Substantia nigra (tissue), 51 donors: ENCODE measurements at places on chromosomes 6 and 20.

DNA sequence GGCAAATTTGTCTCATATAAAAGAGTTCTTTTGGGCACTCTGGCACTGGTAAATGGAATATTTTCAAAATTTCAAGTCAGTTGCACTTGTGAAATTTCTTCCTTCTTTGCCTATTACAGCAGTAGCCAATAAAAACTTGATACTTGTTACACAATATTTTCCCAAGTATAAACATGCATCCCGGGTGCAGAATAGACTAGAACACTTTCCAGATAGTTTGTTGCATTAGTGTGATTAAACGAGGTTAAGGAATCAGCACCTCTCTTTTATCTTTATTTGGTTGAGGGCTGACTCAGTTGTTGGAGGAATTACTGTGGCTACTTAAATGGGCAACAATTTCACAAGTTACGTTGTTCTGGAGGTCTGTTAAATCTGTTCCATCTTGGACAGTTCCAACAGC lies 467.5 kb downstream of the CDKAL1 start:
- no peak for DNase-seq

DNA sequence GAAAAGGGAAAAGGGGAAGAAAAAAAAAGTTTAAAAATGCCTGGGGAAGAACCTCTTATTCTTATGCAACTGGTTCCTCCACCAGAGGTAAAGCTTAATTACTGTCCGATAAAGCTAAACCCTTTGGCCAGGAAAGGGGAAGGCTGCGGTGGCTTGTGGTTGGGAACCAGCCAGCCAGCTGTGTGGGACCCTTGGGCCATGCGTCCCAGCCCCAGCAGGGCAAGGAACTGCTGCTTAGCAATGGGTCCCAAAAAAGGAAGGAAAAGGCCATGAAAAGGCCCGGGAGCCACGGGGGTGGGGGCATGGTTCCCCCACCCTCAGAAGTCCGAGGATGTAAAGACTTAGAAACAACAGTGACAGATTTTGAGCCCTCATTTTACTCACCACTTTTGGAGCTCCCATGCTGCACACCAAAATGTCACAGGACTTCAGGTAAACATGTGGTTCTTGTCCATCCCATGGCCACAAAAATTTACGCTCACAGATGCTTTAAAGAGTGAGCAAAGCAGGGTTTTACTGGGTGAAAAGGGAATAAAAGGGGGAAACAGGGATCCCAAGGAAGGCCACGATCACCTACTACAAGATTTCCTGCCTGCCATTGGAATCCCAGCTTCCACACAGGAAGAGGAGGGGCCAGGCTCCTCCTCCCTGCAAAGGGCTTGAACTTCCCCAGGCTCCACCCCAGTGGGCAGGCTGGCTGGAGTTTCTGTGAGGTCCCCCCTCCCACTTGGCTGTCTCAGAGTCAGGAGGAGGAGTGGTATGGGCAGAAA lies 1234.7 kb upstream of the GJE1 start:
- DNase-seq = no peak

DNA sequence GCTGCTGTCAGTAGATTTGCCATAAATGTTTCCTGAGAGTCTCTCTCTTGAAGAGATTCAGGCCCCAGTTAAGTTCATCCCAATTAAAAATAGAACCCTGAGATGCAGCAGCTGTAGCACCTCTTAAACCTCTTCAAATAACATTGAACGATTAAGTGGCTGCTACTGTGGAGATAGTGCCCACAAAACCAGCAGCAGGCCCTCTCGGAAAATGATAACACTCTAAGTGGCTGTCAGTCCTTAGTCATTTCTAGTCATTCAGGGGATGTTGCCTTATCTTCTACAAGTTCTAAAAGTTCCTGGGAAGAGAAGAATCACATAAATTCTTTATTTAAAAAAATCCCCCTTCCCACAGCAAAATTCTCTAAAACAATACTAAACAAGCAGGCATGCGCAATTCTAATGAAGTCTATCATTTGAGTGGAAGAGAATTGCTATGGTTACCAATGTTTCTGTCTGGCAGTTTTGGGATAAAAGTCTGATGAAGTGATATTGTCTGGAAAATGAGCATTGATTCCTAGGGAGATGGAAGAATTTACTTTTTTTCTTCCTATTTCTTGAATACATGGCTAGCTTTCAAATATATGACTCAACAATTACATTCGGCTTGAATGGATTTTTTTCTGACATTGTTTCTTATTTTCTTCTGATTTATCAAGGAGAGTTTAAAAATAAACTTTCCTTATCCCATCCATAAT lies 131.9 kb downstream of the TRMT11 start:
- no peak for DNase-seq

GRCh38 chr6:156953479-156954146 lies 176.4 kb downstream of the ARID1B start:
- DNase-seq = no peak

- DNase-seq = no peak
Measured at GRCh38 chr6:145809211-145809610, 5.4 kb downstream of the FBXO30 start.

DNA sequence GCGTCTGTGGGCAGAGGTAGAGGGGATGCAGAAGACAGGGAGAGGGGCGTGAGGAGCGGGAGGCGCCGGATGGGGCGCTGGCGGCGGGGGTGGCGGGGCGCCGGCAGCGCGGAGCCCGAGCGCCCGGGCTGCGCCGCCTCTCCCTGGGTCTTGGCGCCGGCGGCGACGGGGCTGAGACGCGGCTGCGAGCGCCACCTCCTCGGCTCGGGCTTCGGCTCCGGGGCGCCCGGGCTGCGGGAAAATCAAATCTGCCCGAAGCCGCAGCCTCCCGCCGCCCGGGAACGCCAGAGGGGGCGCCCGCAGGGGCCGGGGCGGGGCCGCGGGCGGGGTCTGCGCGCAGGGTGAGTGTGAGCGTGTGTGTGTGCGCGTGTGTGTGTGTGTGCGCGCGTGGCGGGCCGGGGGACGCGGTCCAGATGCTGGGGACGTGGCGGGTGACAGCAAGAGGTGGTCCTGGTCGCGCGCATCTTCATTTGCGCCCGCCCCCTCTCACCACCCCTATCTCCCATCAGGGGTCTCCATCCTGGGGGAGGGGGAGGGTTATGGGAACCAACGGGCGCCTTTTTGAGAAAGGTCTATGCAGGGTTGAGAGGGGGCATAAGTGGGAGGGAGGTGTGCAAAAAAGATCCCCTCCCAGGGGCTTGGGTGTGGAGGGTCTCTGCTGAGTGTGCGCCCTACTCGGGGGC lies 646 bp upstream of the CPNE5 start:
- DNase-seq = no peak

GRCh38 chr20:49699200-49699992 lies 14.3 kb downstream of the B4GALT5 start:
- DNase-seq = no peak

DNA sequence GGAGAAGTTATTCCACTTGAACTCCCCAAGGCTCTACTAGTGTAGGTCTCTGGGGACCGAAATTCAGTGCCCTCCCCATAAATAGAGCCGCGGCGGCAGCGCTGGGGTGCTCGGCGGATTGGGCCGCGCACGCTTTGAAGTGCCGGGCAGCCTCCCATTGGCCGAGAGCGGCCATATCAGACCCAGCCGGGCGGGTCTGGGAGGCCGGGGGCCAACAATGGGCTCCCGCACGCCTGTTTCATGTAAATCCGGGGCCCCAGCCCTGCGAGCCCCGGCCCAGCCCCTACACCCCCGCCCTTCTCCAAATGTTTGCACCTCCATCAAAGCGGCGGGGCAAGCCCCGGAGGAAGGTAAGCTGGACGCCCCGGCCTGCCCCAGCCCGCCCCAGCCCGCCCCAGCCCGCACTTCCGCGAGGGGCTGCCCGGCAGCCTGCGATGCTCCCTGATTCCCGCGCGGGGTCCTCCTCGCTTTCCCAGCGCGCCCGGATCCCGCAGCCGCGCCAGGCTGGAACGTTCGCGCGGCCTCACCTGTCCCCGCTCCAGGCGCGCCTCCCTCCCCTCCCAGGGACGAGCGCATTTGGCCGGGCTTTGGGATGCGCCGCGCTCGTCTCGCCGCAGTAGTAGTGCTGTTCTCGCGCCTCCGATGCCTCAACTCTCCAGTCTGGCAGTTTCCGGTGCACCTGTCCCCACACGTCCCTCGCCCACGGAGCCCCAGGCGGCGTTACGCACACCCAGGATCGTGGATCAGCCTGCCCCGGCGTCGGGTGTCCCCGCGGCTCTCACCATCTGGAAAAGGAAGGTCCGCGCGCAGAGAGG lies at the start of gene TBXT:
TSS of gene TBXT (minus strand) at position 51 of the 815 bp plus-strand sequence. CDS start 260 bp downstream, outside the sequence.
- DNase-seq = no peak

DNA sequence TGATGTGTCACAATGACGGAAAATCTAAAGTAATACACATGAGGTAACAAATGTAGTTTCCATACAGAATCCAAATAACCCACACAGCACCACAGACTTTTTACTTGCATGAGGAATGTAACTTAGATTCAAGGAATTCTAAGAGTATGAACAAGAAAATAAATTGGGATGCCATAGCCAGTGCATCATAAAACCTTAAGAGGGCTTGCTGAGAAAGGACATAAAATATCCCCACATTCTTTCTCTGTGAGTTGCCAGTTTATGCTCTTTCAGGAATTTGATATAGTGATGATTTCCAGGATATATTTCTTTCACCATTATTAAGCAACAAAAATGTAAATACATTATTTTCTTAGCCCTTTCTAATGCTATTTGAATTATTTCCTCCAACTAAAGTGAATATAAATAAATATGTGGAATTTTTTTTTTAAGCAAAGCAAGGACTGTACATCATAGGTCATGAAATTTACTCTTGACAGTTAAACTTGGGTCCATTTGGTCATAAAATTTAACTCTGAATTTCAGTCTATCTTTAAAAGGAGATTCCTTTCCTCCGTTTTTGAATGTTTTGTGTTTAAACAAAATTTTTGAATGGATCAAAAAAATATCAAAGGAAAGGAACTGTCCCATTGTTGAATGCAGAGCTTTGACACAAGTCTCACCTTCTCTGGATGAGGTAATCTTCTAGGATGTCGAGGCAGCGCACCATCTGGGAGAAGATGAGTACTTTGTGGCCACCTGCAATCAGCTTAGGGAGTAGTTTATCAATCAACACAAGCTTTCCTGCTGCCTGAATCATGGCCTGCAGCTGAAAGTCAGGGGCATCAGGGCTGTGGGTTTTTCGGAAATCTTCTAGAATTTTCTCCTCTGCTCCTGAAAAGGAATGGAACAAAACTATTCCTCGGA lies 116.3 kb upstream of the EMILIN3 start:
- DNase-seq = no peak

DNA sequence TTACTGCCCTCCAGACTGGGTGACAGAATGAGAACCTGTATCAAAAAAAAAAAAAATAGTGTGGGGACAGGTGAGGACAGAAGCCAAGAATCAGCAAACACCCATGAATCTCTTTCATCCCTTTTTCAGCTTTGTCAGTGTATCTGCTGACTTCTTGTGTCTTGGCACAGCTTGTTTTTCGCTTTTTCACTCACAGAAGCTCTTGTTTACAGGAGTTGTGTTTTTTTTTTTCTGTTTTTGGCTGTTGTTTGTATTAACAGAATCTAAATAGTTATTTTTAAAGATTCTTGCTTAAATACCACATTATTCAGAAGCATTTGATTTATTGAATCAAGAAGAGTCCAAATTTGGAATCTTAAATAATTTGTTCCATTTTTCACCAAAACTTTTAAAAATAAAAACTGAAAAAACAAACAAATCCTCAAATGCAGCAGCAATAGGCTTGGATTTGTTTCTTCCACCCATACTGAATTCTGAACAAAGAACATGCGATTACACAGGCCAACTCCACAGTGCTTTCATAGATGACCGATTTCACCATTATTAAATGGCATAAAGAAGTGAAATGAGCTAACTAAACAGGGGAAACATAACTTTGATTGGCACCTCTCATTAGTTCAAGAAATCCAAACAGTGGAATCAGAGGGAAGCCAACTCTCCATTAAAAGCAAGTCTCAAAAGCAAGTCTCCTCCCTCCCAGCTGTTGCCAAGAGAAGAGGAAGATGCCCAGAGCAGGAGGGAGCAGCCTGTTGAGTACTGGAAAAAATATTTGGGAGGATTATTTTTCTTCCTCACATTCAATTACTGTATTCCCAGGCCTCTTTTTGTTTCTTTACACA lies 27.2 kb upstream of the GPR63 start:
- DNase-seq = no peak

GRCh38 chr6:142381845-142382378 lies 80.1 kb downstream of the ADGRG6 start:
- no peak for DNase-seq

DNA sequence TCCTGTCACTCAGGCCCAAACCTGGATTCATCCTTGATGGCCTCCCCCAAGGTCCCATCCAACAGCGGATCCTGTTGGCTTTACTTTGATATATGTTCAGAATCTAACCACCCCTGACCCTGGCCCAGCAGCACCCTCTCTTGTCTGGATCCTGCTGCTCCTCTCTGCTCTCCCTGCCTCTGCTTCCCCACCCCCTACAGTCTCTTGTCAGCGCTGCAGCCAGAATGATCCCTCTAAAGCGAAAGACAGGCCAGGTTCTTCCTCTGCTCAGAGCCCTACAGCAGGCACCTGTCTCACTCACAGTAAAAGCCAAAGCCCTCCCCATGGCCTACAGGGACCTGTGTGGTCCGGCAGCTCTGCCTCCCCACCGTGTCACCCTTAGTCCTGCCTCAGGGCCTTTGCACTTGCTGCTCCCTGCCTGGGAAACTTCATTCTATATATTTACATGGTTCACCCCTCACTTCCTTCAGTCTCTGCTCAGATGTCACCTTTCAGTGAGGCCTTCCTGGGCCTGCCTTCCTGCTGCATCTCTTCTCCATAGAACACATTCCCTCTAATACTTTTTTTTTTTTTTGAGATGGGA lies 37.4 kb upstream of the KCNB1 start:
- no peak for DNase-seq

- no peak for DNase-seq
Measured at GRCh38 chr6:31971279-31971992, 502 bp downstream of the DXO start.

GRCh38 chr6:72461144-72461543 lies 160.7 kb upstream of the KCNQ5 start:
- no peak for DNase-seq

DNA sequence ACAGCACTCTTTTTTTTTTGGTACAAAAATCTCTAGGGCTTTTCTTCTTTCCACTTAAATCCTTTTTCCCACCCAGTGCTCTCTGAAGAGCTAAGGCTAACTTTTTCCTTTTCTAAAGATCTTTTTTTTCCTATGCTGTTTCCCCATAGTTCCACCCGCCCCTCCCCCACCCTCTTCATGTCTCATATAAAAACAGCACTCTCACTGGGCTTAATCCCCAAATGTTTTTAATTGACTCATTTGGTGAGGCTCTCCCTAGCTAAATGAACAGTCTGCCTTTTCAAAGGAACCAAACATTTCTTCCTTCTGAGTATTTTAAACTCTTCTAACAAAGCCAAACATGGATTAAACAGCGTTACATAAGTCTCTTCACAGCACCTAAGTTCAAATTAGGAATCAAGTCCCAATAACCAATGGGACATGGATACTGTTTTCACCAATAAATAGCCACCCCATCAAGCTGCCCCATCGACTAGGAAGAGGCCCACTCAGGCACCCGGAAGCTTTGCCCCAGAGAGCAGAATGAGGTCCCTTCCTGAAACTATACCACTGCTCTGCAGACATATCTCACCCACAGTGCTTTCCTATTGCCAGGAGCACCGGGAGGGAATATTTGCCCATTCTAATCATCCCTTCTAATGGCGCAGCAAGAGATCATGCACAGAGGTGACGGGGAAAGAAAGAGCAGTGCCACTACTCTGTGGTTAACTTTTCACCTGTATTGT lies 63.7 kb downstream of the ATXN1 start:
- DNase-seq = no peak

- no peak for DNase-seq
Measured at GRCh38 chr6:52337633-52338290, 24.2 kb upstream of the PAQR8 start.
